ENCODE measurements at places on chromosomes 7 and 10.
A peak's percentile ranks its signal among the peaks of the same experiment; 100 is the strongest.

- no peak for DNase-seq
These were observed 149.1 kb downstream of the EBF3 start for GRCh38 chr10:129814681-129815646.

DNA sequence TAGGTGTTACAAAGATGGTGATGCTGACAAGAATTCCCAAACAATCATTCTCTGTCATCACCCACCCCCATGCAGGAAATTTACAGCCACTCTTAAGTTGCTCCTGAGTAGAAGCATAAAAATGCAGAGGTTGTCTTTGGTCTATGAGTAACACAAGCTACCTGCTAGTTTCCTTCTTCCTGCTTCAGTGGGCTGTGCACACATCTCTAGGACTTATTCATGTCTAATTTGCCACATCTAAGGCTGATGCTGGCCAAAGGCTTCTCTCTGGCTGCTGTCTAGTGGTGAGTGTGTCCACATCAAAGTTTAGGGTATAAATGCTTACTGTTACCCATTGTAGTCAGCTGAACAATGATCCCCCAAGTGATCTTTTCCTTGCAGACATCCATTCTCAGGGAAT is 662.5 kb downstream of the TYW1 start:
- no peak for DNase-seq

DNA sequence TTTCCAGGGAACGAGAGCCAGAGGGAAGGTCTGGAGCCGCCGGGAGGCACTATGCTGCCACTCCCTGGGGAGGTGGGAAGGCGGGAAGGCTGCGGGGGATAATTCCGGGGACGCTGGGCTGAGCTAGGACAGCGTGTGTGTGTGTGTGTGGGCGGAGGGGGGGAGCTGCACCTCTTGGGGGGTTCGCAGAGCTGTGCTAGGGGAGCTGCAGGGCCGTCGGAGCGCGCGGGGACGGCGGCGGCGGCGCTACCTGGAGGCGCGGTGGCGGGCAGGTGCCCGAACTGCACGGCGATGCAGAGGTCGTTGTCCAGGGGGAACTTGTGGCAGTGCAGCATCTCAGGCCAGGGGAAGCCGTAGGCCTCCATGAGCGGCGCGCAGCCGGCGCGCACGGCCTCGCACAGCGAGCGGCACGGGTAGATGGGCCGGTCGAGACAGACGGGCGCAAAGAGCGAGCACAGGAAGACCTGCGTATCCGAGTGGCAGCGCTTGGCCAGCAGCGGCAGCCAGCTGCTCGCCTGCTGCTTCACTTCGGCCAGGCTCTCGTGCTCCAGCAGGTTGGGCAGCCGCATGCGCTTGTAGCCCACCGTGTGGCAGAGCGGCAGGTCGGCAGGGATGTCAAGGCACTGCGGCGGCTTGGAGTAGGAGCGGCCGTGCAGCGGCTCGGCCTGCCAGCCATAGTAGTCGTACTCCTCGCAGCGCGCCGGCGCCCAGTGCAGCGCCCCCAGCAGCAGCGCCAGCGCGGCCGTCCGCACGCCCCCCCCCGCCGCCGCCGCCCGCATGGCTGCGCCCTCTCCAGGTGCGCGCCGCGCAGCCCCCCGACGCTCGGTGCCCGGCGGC is 526 bp downstream of the SFRP5 start:
- peak; percentile 60 for DNase-seq

DNA sequence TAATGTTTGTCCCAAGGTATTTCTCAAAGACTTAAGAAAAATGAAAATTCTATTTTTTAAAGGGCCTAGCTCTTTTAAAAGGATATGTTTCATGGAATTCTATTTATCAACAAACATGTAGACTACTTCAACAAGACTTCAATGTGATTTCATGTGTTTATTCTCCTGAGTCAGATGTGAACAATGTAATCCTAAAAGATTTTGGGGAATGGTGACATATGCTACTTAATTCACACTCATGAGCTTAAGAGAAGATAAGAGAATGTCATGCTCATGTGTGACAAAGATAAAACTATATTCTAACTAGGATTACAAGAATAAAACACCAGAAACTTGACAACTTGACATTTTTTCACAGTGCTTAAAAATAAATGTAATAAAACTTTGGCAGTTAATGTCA is 127.5 kb downstream of the TES start:
- no peak for DNase-seq

- peak; percentile 93 for DNase-seq
These were observed 51.4 kb downstream of the MICALL2 start for GRCh38 chr7:1407892-1408291.

DNA sequence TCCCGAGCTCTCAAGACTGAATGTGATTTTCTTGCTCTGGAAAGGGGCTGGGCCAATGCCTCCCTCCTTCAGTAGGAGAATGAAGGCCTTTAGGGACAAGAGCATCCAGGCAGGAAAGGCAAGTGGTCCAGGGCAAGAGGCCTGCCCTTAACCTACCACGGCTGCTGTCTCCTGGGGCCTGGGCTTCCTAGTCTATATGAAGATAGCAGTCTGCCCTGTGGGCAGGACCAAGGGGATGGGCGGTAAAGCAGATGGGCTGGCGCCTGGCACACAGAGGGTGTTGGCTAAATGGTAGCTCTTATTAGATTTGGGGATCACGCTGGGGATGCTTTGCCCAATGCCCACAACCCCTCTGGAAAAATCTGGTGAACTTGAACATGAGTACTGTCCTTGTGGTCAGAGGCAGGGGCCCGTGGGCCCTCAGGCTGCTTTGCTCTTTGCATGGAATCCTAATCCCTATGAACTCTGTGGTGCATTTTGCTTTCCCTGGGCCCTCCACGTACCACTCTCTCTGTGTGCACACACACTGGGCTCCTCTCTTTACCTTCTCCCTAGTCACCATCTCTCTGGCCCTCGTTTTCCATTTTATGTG is 20.3 kb downstream of the CHAT start:
- no peak for DNase-seq
